ENCODE measurements at places on chromosomes 5 and 9. TPM values are rescaled to one million over a fixed set of nuclear protein-coding genes. Genes with fewer than 3 reads are reported as not detected.

DNA sequence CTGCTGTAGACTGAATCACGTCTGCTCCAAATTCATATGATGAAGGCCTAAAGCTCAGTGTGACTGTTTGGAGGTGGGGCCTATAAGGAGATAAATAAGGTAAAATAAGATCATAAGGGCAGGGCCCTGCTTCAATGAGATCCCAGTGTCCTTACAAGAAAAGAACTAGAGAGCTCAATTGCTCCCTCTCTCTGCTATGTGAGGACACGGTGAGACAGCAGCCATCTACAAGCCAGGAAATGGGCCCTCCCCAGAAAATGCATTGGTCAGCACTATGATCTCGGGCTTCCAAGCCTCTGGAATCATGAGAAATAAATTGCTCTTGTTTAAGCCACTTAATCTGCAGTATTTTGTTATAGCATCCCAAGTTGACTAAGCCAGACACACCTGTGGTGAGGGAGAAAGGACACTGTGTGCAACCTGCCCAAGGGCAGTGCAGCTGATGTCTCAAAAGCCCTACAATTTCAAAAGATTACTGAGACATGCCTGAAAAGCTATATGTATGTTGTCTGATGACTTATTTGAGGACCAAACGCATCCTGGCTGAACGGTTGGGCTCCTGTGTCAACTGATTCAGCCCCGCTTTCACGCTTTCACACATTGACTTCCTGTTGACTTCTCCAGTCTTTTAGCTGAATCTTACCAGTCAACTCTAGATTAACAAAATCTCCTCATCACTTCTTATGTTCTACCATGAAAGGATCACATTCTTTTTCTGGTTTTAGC, 13.2 kb downstream of the GZMK start:
- no peak overlapping the region for H3K4me3 ChIP-seq
- H3K4me1 ChIP-seq, result peaks cover 14% of the 10 kb centered on the region
- H3K27me3 ChIP-seq, result 0 out of 2 replicates have a peak, but pooled peaks cover 2% of the 10 kb centered on the region
- no peak for DNase-seq

Gene PCA3
- total RNA-seq, result 0.59 TPM

Gene CAMK4
- 19.3 TPM for total RNA-seq

GRCh38 chr9:106697750-106698502, 165.0 kb upstream of the ZNF462 start:
- H3K4me3 ChIP-seq, result peak overlapping the region; percentile 54
- no peaks in the 10 kb centered on the region for H3K27me3 ChIP-seq
- peak overlapping the region; percentile 38 for H3K27ac ChIP-seq
- H3K4me1 ChIP-seq, result peaks cover 6% of the 10 kb centered on the region
- no peaks in the 10 kb centered on the region for H3K36me3 ChIP-seq

Gene BTNL8
- not detected for total RNA-seq

DNA sequence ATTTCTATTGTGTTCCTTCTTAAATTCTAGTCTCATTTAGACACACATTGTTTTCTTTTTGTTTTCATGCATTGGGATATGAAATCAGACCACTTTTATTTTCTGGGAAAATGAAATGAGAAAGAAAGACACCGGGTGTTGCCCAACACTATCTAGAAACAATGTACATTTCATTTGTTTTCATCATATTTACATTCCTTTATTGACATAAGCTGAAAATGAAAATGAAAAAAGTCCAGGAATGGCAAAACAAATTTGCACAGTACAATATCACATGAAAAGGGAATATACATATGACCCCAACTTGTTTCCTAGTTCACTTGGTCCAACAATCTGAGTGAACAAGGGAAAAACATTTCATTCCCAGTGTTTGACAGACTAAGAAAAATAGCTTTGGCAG, 20.7 kb downstream of the IFNE start:
- no peak overlapping the region for H3K27ac ChIP-seq
- no peak overlapping the region for H3K4me3 ChIP-seq
- no peaks in the 10 kb centered on the region for H3K4me1 ChIP-seq
- H3K27me3 ChIP-seq, result 0 out of 2 replicates have a peak, but pooled peaks cover 3% of the 10 kb centered on the region

DNA sequence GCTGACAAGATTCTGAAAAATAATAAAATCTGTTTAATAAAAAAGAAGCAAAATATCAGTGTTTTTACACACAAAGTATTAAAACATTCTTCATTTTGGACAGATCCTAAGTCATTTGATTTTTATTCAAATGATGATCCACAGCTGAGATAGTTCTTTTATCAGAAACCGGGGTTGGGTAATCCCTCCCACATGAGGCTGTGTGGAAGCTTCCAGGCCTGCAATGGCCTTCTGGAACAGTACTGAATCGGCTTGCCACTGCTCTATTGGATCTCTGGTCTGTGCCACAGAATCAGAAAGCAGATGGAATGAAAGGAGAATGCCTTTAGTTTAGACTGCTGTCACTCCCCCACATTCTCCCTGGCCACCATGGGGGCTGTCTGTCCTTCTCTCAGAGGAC, 6.1 kb upstream of the C5orf58 start:
- H3K36me3 ChIP-seq, result no peaks in the 10 kb centered on the region
- H3K4me3 ChIP-seq, result no peak overlapping the region
- peaks cover 5% of the 10 kb centered on the region for H3K27me3 ChIP-seq
- no peaks in the 10 kb centered on the region for H3K4me1 ChIP-seq

Data from SJCRH30 (cell line).